ENCODE measurements at places on chromosomes 6 and 20. TPM values are rescaled to one million over a fixed set of nuclear protein-coding genes. Genes with fewer than 3 reads are reported as not detected.

GRCh38 chr6:123546537-123546936 lies 90.2 kb downstream of the TRDN start:
- DNase-seq, result no peak
- H3K27ac ChIP-seq, result no peak overlapping the region
- no peaks in the 10 kb centered on the region for H3K27me3 ChIP-seq
- no peak overlapping the region for H3K4me3 ChIP-seq
- H3K36me3 ChIP-seq, result no peaks in the 10 kb centered on the region
- H3K4me1 ChIP-seq, result no peaks in the 10 kb centered on the region

DNA sequence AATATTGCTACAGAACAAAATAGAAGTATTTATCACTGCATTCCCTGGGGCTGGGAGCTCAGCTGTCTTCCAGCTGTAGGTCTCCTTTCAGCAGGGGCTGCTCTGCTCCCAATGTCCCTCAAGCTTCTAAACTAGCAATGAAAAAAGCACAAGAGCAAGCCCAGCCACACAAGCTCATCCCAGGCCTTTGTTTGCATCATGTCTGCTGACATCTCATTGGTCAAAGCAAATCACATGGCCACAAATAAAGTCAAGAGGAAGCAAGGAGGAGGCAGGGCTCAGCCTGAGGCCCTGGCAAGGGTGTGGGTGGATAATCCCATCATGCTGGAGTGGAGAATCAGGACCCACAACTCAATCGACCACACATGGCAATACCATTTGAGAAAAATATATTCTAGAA lies 2.2 kb upstream of the BFSP1 start:
- no peak for DNase-seq
- H3K4me1 ChIP-seq, result no peaks in the 10 kb centered on the region
- no peaks in the 10 kb centered on the region for H3K36me3 ChIP-seq
- no peaks in the 10 kb centered on the region for H3K27me3 ChIP-seq

DNA sequence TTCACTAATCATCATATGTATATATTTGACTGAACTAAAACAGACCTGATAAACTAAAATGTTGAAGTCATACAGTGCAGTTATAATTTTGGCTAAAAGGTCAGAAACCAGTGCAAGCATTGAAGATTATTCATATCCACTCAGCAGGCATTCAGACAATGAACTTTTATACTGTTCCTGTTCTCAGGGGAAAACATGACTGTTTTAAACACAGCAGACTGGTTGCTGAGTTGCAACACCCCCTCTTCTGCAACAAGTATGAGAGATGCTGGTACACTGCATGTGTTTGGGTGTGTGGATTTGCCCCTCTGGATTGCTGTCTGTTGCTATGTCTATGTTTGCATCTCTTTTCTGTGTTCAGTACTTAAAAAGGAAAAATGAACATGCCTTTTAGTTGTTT lies 206.8 kb downstream of the EYA4 start:
- DNase-seq, result no peak
- H3K27ac ChIP-seq, result no peak overlapping the region
- no peaks in the 10 kb centered on the region for H3K27me3 ChIP-seq

DNA sequence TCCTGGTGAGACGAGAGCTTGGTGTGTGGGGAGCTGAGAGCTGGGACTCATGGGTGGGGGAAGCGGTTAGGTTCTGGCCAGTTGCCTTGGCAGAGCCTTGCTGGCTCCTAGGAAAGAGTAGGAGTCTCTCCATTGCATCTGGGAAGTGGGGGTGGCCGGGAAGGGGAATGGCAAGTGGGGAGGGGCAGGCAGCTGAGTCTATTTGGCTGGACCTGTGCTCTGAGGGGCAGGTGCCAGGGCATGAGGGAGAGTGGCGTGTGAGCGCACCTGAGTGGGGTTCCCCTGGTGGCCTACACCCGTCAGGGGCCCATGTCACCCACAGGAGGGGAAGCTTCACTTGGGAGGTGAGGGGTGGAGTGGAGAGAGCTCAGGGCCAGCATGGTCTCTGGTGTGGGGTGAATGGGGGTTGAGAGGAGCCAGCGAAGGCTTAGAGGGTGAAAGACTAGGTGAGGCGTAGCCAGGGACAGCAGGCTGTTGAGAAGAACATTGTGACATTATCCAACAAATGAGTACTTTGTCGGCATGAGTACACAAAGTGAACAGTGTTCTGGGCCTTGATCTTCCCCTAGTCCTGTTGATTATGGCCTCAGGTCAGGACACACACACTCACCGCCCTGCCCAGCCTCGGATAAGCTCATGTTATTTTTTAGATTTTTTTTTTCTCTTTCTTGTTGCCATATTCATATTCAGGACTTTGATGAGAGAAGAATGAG lies 59.8 kb downstream of the FAM120B start:
- H3K27me3 ChIP-seq, result no peaks in the 10 kb centered on the region
- H3K36me3 ChIP-seq, result no peaks in the 10 kb centered on the region
- no peaks in the 10 kb centered on the region for H3K4me1 ChIP-seq
- DNase-seq, result no peak

GRCh38 chr20:44024820-44025580 lies 110.3 kb downstream of the TOX2 start:
- no peaks in the 10 kb centered on the region for H3K4me1 ChIP-seq
- no peak overlapping the region for H3K27ac ChIP-seq
- H3K36me3 ChIP-seq, result no peaks in the 10 kb centered on the region
- no peak overlapping the region for H3K4me3 ChIP-seq

RAB32 gene
- total RNA-seq, result 32.5 TPM

- no peaks in the 10 kb centered on the region for H3K36me3 ChIP-seq
- H3K4me3 ChIP-seq, result no peak overlapping the region
- DNase-seq, result no peak
- H3K27ac ChIP-seq, result no peak overlapping the region
- H3K27me3 ChIP-seq, result no peaks in the 10 kb centered on the region
- H3K4me1 ChIP-seq, result peaks cover 9% of the 10 kb centered on the region
These were observed 157.9 kb downstream of the MRPL14 start for GRCh38 chr6:43969158-43969981.

- no peaks in the 10 kb centered on the region for H3K4me1 ChIP-seq
- no peaks in the 10 kb centered on the region for H3K27me3 ChIP-seq
- H3K27ac ChIP-seq, result no peak overlapping the region
- DNase-seq, result no peak
These were observed 11.9 kb downstream of the ASF1A start for GRCh38 chr6:118905851-118906250.

BACH2 gene
- 6.2 TPM for total RNA-seq

Data from breast epithelium (tissue), 4 donors.